ENCODE measurements at places on chromosomes 5 and 9.
A peak's percentile ranks its signal among the peaks of the same experiment; 100 is the strongest.

- no peak for DNase-seq
Measured at GRCh38 chr9:137307255-137308056, 5.4 kb upstream of the NRARP start.

GRCh38 chr5:131513780-131514179 is 121.2 kb downstream of the RAPGEF6 start:
- no peak for DNase-seq

GRCh38 chr5:122311961-122312590 is at the start of gene SNCAIP:
Gene SNCAIP (plus strand): TSS chr5:122312237. CDS start chr5:122391135, 78,898 bp downstream.
- peak; percentile 43 for DNase-seq

DNA sequence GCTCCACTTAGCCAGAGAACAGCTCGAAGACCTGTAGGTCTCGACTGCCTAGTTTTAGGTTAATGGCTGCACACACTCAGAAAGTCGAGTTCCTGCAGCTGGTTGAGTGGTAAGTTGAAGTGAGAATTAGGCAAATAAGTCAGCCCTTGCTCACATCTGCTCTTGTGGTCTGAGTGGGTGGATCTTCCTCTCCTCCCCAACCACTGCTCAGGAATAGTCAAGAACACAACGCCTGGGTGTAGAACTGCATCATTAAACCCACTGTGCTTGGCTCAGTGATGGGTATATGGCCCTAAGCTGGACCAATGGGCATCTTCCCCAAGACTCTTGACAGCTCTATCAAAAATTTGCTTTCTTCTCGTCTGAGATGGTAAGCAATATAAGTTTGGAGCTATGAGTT is 20.9 kb upstream of the ADAM19 start:
- DNase-seq, result peak; percentile 46

DNA sequence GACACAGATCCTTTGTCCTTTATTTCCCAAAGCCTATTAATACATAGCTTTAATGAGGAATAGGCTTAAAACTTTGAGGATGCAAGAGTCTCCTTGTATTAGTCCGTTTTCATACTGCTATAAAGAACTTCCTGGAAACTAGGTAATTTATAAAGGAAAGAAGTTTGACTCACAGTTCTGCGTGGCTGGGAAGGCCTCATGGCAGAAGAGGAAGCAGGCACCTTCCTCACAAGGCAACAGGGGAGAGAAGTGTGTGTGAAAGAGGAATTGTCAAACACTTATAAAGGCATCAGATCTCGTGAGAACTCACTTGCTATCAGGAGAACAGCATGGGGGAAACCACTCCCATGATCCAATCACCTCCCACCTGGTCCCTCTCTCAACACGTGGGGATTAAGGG is 5.4 kb upstream of the CLK4 start:
- no peak for DNase-seq

GRCh38 chr5:86709157-86709881 is 91.6 kb downstream of the COX7C start:
- no peak for DNase-seq

DNA sequence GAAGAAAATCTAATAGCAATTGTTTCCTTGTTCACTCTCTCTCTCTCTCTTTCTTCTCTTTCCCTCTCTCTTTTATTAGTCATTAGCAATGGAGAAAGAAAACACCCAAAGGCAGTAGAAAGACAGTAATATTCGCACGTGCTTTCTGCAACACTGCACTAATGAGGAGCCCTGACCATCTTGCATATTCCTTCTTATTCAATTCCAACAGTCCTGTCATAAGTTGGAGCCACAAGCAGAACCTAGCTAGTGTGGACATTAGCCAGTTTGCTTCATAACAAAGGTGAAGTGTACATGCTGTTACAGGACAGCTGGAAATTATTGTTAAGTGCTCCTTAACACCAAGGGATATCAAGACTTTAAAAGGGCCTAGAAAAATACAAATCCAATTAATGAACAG is 63.4 kb downstream of the TRIM32 start:
- no peak for DNase-seq

GRCh38 chr5:134174841-134175839 is 1.6 kb downstream of the SKP1 start:
- DNase-seq, result peak; percentile 60

GRCh38 chr5:157328277-157328912 is 62.5 kb downstream of the CYFIP2 start:
- DNase-seq, result peak; percentile 70

- no peak for DNase-seq
Measured at GRCh38 chr9:21081999-21082398, 4.3 kb upstream of the IFNB1 start.

DNA sequence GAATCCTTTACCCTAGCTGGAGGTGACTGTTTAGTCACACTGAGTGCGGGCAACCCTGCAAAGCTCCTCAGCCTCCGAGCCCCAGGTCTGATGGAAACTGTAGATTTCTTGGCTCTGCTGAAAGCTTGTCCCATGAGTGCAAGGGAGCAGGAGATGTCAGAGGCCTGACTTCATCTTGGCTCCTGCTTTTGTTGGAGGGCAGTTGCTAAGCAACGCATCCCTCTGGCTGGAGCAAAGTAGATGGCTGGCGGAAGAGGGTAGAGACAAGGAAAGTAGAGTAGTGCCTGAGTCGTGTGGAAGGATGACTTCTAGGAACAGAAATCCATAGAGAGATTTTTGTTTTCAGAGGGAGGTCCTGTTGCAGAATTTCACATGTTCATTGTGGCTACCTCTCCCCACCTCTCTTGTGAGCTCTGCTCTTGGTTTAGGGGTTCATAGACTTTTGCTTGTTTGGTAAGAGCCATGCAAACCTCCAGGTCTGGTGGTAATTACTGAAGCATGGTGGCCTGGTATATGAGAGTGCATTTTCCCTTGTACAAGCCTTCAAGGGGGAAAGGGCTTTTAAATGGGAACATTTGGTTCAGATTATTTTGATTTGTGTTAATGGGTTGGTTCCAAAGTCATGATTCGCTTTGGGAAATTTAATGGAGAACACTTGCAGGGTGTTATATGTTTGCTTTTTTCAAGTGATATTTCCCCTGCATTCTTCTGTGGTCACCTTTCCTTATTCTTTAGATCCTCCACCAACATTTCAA is 71.5 kb downstream of the ARHGAP26 start:
- peak; percentile 53 for DNase-seq

GRCh38 chr5:83034528-83035207 is 42.5 kb downstream of the TMEM167A start:
- DNase-seq, result no peak

GRCh38 chr5:174223355-174223754 is 177.8 kb downstream of the NSG2 start:
- DNase-seq, result no peak

DNA sequence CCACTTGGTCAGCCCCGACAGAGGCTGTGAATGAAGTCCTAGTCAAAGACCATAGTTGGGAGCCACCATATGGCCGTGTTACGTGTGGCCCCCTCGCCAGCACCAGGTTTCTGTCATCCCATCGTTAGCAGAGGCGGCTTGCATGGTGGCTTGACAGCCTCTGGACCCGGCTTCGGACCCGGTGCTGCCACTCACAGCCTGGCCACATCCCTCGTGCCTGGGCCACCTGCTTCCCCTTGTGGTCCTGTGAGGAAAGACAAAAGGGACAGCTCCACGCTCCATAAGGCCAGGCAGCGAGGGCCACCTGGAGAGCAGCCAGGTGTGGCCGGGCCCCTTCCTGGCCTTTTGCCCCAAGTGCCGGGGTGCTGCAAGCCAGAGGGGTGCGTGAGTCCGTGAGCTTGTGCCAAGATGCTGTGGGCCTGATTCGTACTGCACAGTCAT is 6.2 kb downstream of the NKD2 start:
- no peak for DNase-seq

DNA sequence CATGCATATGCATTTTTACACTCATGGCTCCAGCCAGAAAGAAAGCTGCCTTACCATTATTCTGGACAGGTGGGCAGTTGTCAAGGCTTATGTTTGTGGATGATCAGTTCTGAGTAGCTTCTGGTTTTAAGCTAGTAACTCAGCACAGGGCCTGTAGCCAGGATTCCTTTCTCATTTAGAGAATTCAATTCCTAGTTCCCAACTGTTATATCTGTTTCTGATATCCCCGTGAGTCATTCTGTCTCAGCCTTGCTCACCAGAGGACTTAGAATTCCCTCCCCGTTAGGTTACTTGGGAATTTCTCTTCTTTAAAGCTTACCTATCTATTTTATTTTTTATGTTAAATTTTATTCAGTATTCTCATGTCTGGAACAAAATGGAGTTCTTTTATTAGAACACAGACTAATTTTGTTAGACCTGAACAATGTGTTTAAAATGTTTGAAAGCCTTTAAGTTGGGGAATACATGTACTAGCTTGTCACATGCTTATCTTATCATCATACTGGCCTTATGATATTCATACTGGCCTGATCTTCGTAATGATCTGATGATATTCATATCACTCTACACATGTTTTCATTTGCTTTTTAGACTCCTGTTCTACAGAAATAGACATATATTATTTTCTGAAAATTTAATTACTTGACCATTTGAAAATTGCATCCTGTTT is 47.1 kb downstream of the CAST start:
- peak; percentile 85 for DNase-seq

GRCh38 chr9:116300360-116300870 is 146.8 kb downstream of the PAPPA start:
- DNase-seq, result no peak

- DNase-seq, result no peak
Measured at GRCh38 chr5:156230887-156231286, 96.1 kb upstream of the SGCD start.

DNA sequence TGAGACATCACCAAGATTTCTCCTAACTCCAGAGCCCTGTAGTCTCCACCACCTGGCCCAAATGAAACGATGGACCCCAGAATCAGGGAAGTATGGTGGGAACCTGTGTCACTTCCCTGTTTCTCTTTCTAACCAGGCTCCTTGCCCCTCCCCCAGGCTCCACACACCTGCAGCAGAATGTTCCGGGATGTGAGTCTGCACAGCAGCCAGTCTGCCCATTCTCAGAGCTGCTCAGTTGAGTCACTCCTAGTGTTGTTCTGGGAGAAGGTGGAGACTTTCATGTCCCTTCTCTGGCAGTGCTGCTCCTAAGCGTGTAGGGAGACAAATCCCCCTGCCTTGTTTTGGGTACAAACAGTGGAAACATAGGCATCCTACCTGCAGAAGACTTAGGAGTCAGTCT is 76.0 kb upstream of the XPA start:
- no peak for DNase-seq

GRCh38 chr9:81546489-81546888 is 142.9 kb downstream of the TLE1 start:
- no peak for DNase-seq

DNA sequence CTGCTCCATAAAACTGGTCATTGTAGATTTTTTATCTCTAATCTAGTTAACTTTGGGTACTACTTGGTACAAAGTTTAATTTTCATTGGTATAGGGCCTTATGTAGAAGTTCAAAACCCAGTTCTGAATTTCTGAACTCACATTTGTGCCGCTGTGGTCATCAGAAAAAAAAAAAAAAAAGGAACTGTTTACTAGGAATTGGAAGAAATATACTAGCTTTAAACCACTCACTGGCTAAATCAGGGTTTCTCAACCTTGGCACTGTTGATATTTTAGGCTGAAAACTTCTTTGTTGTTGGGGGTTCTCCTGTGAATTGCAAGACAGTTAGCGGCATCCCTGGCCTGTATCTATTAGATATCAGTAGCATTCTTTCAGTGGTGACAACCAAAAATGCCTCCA is 4.1 kb upstream of the ZFYVE16 start:
- DNase-seq, result no peak

GRCh38 chr5:88518131-88519016 is 249.7 kb upstream of the TMEM161B start:
- DNase-seq, result peak; percentile 95

- no peak for DNase-seq
Measured at GRCh38 chr5:27818888-27819287, 780.5 kb upstream of the CDH9 start.

GRCh38 chr9:1538301-1538700 is 476.8 kb upstream of the SMARCA2 start:
- DNase-seq, result no peak

DNA sequence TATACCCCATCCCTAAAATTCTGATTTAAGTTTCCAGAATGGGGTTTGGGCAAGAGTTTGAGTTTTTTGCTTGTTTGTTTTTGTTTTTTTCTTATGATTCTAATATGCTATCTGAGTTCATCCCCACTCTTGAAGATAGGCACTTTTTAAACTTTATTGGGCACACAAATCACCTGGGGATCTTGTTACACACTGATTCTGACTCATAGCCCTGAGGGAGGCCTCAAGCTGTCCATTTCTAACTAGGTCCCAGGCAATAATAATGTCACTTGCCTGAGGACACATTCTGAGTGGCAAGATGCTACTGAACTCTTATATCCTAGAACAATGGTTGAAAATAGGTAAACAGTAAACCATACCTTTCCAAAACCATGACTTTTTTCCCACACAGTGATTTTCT is 22.8 kb upstream of the ABLIM3 start:
- no peak for DNase-seq

DNA sequence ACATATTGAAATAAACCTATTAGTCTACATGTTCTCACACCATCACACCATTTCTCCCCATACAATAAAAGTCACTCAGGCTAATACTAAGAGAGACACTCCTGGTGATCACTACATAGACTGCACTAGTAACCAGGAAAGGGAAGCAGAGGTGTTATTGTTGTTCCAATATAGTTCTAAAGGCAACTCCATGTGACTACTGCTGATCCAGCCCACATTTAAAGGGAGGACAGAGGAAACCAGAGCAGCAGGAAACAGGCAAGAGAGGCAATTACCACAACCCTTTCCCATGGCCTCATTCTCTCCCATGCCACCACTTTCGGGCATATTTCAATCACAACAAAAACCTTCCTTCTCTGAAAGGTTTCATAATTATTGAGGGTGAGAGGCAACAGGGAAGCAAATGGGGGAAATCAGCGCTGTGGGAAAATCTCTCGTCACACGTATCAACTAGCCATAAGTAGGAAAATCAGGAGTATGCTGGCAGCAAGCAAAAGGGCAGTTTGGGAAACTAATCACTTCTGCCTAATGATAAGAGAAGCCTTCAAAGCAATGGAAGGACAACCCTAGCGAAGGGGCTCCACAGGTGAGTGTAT is 1.8 kb downstream of the UBAP2 start:
- DNase-seq, result no peak

GRCh38 chr5:1640421-1640881 is 116.7 kb upstream of the LPCAT1 start:
- DNase-seq, result no peak

DNA sequence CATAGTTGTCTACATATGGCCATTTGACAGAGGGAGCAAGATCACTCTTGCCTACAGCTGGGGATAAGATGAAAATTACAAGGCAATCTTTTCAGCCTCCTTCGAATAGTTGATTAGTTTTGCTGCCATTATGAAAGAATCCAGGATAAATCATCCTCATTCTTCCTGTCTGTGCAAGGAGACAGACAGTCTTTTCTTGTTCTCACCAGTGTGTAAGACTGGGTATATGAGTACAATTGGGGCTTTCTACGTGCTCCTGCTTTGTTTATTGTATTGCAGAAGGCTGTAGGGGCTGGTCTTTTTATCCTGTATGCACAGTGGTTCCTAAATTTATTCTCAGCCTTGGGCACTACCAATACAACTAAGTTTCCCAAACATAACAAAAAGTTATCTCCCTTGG is 76.8 kb downstream of the SPEF2 start:
- no peak for DNase-seq

DNA sequence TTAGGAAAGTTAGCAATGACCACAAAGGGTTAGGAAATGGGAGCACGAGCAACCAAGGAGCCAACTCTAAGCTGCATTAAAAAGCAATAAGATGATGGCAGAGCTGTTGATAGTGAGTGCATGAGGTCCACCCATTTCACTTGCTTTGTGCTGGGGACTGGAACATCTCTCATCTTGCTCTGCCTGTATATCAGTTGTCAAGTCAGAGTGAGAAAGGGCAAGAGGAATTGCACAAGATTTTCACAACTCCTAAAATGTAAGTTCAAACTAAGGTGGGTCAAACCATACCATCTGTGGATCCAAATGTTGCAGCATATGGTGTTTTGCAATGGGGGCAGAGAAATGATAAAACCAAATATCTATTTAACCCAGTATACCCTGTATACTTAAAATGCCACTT is 2.8 kb upstream of the ESM1 start:
- DNase-seq, result no peak
